ENCODE measurements at places on chromosomes 7 and 10.

- H3K27me3 ChIP-seq = no peaks in the 10 kb centered on the region
- H3K4me1 ChIP-seq = no peaks in the 10 kb centered on the region
- H3K27ac ChIP-seq = no peak overlapping the region
- no peak for DNase-seq
- H3K36me3 ChIP-seq = no peaks in the 10 kb centered on the region
These were observed 1228.6 kb upstream of the SORCS1 start for GRCh38 chr10:108393089-108393488.

DNA sequence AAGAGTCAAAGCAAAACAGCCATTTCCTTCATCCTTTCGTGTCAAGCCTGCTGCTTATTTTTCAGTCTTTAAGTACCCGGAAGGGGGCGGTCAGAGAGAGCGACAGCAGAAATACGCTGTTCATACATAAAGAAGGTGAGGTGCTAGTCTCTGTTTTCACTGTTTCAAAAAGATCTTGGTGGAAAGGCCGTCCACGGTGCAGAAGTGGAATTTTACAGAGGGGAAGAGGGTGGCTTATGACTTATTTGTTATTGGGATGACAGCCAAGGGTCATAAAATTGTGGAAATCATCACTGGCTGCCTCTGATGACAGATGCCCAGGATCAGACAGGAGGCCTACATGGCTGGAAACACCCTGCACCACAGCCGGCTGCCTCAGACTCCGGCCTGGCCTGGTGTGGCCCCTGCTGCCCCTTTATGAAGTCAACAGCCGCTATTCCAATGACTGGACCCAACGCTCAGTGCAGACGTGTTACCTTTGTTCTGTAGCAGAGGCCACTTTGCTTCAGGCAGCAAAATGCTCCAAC is 57.0 kb downstream of the HIPK2 start:
- DNase-seq = peak; percentile 75
- peaks cover 2% of the 10 kb centered on the region for H3K36me3 ChIP-seq
- no peaks in the 10 kb centered on the region for H3K27me3 ChIP-seq
- no peak overlapping the region for H3K27ac ChIP-seq
- no peak overlapping the region for H3K4me3 ChIP-seq

- DNase-seq = no peak
- no peak overlapping the region for H3K27ac ChIP-seq
- no peaks in the 10 kb centered on the region for H3K4me1 ChIP-seq
- no peaks in the 10 kb centered on the region for H3K36me3 ChIP-seq
These were observed 129.1 kb downstream of the PRKG1 start for GRCh38 chr10:51203359-51203758.

- no peaks in the 10 kb centered on the region for H3K36me3 ChIP-seq
- H3K27ac ChIP-seq = no peak overlapping the region
- no peaks in the 10 kb centered on the region for H3K4me1 ChIP-seq
- H3K27me3 ChIP-seq = peaks cover 3% of the 10 kb centered on the region
- DNase-seq = no peak
- no peak overlapping the region for H3K4me3 ChIP-seq
These were observed 21.1 kb upstream of the UNCX start for GRCh38 chr7:1211611-1212010.

DNA sequence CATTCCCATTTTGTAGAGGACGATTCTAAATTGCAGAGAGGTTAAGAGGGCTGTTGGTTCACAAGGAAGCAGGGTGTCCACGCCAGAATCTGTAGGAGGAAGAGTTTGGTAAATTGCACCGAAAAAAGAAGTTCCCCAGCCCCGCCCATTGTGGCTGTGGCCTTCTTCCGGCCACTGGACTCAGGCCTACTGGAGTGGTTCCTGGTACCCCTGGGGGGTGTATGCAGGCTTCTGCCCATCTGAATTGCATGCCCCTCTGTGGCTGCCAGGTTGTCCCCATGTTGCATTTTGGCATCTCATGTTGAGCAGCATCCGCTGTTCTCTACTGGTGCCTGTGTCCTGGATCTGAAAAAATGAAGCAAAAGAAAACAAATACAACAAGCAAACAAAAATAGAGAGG is 234.2 kb downstream of the WDR11 start:
- H3K27ac ChIP-seq = no peak overlapping the region
- DNase-seq = no peak
- H3K27me3 ChIP-seq = no peaks in the 10 kb centered on the region
- H3K36me3 ChIP-seq = no peaks in the 10 kb centered on the region

DNA sequence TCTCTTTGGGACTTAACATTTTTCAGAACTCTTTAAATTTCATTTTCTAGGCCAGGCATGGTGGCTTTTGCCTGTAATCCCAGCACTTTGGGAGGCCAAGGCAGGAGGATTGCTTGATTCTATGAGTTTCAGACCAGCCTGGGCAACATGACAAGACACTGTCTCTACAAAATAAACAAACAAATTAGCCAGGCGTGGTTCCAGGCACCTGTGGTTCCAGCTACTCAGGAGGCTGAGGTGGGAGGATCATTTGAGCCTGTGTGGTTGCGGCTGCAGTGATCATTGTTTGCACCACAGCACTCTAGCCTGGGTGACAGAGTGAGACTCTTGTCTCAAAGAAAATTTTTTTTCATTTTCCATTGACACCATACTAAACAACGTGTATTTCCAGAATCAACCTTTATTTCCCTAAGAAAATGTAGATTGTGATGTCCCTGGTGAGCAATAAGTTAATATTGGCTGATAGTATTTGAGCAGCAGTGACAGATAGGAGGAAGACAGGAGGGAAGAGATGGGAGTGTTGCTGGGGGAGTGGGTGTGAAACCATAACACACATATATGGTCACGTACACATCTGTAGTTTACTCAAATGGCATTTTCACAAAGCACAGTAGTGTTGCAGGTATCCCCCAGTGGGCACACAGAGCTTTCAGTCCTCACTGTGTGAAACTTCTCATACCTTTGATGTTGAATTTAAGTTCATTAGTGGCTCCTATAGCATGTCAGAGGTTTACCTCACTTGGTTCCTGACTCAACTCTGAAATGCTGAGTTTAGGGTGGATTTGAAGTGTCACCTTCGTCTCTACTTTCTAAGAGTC is 205.6 kb downstream of the AUTS2 start:
- H3K4me1 ChIP-seq = no peaks in the 10 kb centered on the region
- H3K36me3 ChIP-seq = no peaks in the 10 kb centered on the region
- no peak overlapping the region for H3K27ac ChIP-seq

GRCh38 chr7:103065667-103066066 is 8.9 kb downstream of the FBXL13 start:
- H3K27ac ChIP-seq = no peak overlapping the region
- no peaks in the 10 kb centered on the region for H3K27me3 ChIP-seq
- H3K36me3 ChIP-seq = no peaks in the 10 kb centered on the region
- DNase-seq = peak; percentile 18

- H3K4me3 ChIP-seq = no peak overlapping the region
- no peak for DNase-seq
- no peaks in the 10 kb centered on the region for H3K36me3 ChIP-seq
- no peaks in the 10 kb centered on the region for H3K27me3 ChIP-seq
- no peak overlapping the region for H3K27ac ChIP-seq
These were observed 8.5 kb downstream of the ARL4A start for GRCh38 chr7:12695965-12696364.
